Prostate gland (tissue), 2 donors: ENCODE measurements at places on chromosomes 16 and 17. TPM values are rescaled to one million over a fixed set of nuclear protein-coding genes. Genes with fewer than 3 reads are reported as not detected.
A peak's percentile ranks its signal among the peaks of the same experiment; 100 is the strongest.

HOXB5 gene
- 1.1 TPM for total RNA-seq

GRCh38 chr17:17119533-17119932 lies 77.3 kb downstream of the MPRIP start:
- no peak for DNase-seq
- H3K27ac ChIP-seq, result no peak overlapping the region
- no peaks in the 10 kb centered on the region for H3K36me3 ChIP-seq
- peaks cover 7% of the 10 kb centered on the region for H3K4me1 ChIP-seq
- H3K4me3 ChIP-seq, result no peak overlapping the region

DNA sequence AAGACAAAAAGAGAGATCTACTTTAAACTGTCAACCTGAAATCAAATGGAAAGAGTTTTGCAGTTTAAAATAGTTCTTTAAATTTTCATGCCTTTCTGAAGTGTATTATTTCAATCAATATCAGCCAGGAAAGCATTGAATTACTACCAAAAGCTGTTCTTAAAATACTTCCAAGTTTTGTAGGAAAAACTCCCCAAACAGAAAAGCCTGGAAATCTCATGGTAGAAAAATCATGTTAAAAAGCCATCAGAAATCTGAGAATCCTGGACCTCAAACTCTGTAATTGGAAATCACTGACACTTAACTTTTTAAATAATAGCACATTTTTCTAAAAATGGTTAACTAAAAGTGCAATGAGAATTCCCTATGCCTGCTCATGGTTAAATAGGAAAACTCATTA lies 63.3 kb upstream of the CNTNAP4 start:
- no peaks in the 10 kb centered on the region for H3K4me1 ChIP-seq
- no peaks in the 10 kb centered on the region for H3K36me3 ChIP-seq
- H3K27me3 ChIP-seq, result no peaks in the 10 kb centered on the region
- no peak overlapping the region for H3K4me3 ChIP-seq
- H3K27ac ChIP-seq, result no peak overlapping the region

GRCh38 chr17:61503961-61504360 lies 51.7 kb downstream of the TBX4 start:
- no peaks in the 10 kb centered on the region for H3K27me3 ChIP-seq
- H3K27ac ChIP-seq, result no peak overlapping the region
- no peaks in the 10 kb centered on the region for H3K4me1 ChIP-seq
- DNase-seq, result no peak

DNA sequence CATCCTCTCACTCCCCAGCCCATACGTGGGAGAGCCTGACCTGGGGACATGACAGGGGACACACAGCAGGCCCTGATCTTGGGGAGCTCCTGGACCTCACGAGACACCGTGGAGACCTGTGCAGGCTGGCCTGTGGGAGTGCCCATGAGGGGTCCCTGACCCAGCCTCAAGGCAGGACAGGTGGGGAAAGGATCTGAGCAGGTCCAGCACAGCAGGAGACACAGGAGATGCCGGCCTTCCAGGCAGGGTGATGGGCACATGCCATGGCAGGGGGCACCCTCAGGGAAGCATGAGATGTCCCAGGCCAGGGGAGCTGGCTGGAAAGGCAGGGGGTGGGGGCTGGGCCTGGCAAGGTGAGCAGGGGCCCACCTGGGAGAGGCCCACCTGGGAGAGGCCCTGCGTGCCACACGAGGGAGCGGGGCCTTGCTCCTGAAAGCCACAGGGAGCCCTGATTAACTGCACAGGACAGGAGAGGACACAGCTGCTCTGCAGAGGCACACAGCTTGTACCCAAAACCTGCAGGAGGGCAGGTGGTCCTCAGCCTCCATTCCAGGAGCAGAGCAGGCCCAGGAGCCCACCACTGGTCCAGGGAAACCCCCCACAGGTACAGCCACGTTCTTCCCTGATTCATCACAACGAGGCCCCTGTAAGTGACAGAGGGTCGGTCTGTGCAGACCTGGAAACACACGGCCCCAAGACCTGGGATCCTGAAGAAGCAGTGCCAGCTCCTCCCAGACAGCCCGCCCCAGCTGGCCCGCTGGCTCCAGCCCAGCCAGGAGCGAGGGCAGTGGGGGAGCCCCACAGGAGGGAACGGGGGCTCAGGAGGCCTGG lies 26.6 kb upstream of the KRT17 start:
- peaks cover 15% of the 10 kb centered on the region for H3K4me1 ChIP-seq
- no peaks in the 10 kb centered on the region for H3K27me3 ChIP-seq

GRCh38 chr16:80703131-80704071 lies 101.0 kb downstream of the CDYL2 start:
- H3K27me3 ChIP-seq, result no peaks in the 10 kb centered on the region
- DNase-seq, result peak; percentile 1
- H3K27ac ChIP-seq, result no peak overlapping the region
- H3K4me3 ChIP-seq, result no peak overlapping the region
- H3K4me1 ChIP-seq, result no peaks in the 10 kb centered on the region
